ENCODE measurements at places on chromosomes 13 and 19. TPM values are rescaled to one million over a fixed set of nuclear protein-coding genes. Genes with fewer than 3 reads are reported as not detected.

TMEM238 gene
- total RNA-seq: 0.24 TPM

DNA sequence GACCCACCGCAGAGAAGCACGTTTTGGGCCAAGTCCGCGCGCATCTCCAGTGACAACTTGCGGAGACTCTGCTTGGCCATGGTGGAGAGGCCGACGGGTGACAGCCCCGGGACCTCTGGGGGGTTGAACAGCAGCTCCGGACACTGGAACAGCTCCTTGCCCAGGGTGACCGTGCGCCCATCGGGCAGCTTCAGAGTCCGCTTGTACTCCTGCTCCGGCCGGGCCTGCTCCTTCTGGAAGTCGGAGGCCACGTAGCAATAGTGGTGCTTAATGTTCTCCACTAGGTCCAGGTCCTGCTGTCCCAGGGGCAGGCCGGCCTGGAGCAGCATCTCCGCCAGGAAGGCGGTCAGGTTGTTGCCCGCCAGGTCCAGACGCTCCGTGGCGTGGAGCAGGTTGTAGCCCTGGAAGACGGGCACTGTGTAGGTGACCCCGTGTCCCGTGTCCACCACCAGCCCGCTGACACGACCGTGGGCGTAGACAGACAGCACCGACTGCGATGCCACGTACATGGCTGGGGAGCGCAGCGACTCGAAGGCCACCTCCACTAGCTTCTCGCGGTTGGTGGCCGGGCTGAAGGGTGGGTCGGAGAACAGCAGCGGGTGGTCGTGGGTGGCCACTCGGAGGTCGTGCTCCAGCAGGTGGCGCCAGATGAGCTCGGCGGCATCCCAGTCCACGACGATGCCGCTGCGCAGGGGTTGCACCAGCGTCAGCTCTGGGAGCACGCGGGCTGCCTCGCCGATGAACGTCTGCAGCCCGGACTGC is 743 bp downstream of the ACTL9 start:
- DNase-seq: no peak

DNA sequence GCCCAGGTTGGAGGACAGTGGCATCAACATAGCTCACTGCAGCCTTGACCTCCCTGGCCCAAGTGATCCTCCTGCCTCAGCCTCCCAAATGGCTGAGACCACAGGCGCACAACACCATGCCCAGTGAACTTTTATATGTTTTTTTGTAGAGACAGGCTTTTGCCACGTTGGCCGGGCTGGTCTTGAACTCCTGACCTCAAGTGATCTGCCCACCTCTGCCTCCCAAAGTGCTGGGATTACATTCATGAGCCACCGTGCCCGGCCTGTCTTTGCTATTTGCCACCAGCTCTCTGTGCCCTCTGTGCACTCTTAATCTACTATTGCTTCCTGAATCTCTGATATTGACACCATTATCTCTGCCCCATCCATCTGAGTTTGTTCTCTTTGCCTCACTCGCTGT is 34.3 kb upstream of the LRRC4B start:
- no peak for DNase-seq

TMIGD2 gene
- not detected for total RNA-seq

PEAK3 gene
- 0.68 TPM for total RNA-seq

VSTM1 gene
- not detected for total RNA-seq

PDX1 gene
- not detected for total RNA-seq

DNA sequence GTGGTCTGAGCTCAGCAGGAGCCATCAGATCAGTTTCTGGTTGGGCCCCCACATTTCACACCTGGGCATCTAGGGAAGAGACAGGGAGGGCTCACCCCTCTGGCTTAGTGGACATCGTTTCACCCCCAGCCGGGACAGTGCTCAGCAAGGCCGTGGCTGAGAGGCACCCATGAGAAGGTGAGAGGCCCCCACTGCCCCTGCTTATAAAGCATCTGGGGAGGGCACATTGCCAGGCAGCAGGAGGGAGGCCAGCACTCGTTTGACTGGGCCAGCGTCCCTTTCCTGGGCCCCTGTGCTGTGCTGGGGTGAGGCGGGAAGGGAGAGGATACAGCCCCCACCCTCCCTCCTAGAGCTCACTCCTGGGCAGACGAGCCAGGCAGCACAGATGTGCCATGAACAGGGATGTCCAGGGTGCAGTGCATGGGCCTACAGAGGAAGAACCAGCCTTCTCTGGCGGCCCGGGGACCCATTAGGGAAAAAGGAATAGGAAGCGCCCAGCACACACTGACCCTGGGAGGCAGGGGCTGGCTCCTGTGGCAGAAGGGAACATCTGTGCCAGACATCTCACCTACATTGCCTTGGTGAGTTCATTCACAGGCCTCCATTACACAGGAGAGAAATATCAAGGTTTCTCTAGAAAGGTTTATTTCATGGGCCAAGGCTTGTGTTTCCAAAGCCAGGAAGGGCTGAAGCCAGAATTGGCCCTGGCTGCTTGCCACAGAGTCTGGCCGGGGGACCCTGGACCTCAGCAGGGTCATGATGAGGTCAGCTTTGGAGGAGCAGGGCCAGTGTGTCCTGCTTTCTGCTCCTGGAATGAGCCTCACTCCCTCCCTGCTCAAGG is 7.7 kb downstream of the AP1M1 start:
- no peak for DNase-seq

- no peak for DNase-seq
These were observed 36.7 kb downstream of the CARD8 start for GRCh38 chr19:48218997-48219396.

GRCh38 chr19:14689598-14690503 is at the start of gene ZNF333:
Gene ZNF333 (plus strand): TSS chr19:14690048. CDS start chr19:14693492, 3,444 bp downstream.
- peak; percentile 99 for DNase-seq

GRCh38 chr13:35841060-35841521 is 290.1 kb downstream of the DCLK1 start:
- no peak for DNase-seq

DNA sequence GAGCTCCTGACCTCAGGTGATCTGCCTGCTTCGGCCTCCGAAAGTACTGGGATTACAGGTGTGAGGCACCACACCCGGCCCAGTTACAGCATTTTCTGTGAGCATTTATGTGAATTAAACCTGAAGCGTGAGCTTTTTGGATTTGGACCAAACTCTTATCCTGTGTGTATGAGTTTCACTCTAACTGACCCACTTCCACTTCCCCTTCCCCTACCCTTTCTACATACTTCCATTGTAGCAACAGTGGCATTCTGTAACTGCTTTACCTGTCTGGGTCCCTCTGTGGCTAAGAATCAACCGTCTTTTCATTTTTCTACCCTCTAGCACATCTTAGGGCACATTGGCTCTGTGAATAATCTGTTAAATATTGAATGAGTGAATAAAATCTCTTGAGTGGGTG is 16.2 kb downstream of the FRY start:
- DNase-seq: no peak

LSR gene
- total RNA-seq: 6.8 TPM

GRCh38 chr19:47152632-47153031 is 22.0 kb downstream of the SAE1 start:
- no peak for DNase-seq

GRCh38 chr19:18606281-18607225 is at the start of gene CRLF1:
Gene CRLF1 (minus strand): TSS chr19:18606799. CDS start chr19:18606656, 143 bp downstream.
- peak; percentile 16 for DNase-seq

SLC10A2 gene
- not detected for total RNA-seq

DNA sequence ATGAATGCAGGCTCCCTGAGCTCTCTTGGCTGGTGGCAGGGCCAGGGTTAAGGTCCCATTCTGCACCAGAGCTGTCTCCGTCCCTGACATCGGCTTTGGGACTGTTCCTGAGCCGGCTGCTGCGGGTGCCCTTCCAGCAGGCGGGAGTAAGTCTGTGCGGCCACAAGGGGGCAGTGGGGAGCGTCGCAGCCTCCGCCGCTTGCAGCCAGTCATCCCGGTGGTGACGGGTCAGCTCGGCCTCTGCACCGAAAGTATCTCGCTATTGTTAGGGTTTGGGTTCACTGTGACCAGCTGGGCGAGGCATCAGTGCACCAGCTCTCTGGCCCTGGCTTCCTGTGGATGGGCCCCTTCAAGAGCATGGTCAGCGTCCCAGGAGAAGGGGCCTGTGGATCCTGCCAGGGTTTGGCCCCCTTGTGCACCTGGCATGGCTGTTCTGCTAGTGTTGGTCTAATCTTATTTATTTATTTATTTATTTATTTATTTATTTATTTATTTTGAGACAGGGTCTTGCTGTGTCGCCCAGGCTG is 15.1 kb downstream of the NDUFB7 start:
- peak; percentile 90 for DNase-seq

GRCh38 chr13:28889086-28889732 is 69.1 kb downstream of the MTUS2 start:
- no peak for DNase-seq

DNA sequence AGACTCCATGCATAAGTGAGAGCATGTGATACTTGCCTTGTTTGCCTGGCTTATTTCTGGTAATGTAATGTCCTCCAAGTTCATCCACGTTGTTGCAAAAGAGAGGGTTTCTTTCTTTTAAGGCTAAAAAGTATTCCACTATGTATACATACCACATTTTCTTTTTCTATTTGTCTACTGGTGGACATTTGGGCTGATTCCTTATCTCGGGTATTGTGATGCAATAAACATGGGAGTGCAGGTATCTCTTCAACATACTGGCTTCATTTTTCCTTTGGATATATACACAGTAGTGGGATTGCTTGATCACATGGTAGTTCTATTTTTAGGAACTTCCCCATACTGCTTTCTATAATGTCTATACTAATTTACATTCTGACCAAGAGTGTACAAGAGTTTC is 49.6 kb upstream of the EBPL start:
- DNase-seq: no peak

GAPDHS gene
- total RNA-seq: not detected

OR7D2 gene
- 0.08 TPM for total RNA-seq

GRCh38 chr13:42981317-42981716 is 10.7 kb downstream of the EPSTI1 start:
- DNase-seq: no peak

DNA sequence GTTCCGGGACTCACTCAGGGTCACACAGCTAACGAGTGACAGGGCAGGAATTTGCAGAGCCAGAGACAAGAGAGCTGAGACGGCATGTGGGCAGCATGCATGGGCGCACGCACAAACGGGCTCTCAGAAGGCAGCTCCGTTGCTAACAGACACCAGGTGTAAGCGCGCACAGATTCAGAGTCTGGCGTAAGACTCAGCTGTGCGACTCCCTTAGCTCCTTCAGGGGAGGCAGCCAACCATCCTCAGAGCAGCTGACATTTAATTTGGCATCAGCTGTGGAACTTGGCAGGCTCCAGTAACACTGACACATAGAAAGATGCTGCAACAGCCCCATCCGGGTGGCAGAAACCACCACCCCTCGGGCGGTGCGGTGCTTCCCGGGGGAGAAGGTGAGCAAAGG is 7.5 kb upstream of the TM6SF2 start:
- DNase-seq: no peak

- no peak for DNase-seq
These were observed 459.8 kb downstream of the FGF14 start for GRCh38 chr13:101942038-101942437.

- DNase-seq: no peak
These were observed 244.7 kb downstream of the DCT start for GRCh38 chr13:94234738-94235137.

- no peak for DNase-seq
These were observed 13.0 kb upstream of the SPC24 start for GRCh38 chr19:11168568-11168967.

GRCh38 chr13:45490068-45490467 is 25.3 kb downstream of the COG3 start:
- no peak for DNase-seq

GRCh38 chr13:51801631-51802099 is 2.3 kb downstream of the DHRS12 start:
- DNase-seq: peak; percentile 85

DNA sequence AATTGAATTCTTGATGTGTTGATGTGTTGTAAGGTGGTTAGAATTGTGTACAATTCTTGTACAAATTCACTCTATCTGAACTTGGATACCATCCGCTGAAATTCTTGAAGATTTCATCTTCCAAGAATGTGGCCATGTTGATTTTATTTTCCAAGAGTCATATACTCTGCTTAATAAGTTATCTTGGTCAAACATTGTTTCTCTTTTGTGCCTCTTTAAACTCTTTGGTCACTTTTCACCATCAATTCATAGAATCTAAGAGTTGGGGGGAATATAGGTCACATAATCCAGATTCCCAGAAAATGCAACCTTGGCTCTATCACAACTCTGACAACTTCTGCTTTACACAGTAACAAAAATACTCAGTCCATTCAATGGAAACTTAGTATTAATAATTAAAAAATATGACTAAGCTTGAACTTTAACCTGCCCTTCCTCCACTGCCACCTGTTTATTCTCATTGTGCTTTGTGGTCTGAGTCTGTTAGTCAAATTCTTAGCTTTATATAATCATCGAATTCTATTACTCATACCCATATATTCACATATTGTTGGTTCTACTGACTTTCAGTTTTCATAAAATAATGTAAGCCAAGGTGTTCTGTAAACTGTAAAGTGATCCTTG is 373.2 kb downstream of the LMO7 start:
- DNase-seq: no peak

DNA sequence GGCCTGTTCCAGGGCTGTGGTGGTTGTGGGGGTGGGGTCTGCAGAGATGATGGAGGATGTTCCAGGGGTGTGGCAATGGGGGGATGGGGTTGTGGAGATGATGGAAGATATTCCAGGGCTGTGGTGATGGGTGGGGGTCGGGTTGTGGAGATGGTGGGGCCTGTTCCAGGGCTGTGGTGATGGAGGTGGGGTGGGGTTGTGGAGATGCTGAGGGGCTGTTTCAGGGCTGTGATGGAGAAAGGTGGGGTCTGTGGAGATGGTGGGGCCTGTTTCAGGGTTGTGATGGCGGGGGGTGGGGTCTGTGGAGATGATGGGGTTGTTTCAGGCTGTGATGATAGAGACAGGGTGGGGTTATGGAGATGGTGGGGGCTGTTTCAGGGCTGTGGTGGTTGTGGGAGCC is 62.0 kb downstream of the TEX29 start:
- DNase-seq: no peak

DNA sequence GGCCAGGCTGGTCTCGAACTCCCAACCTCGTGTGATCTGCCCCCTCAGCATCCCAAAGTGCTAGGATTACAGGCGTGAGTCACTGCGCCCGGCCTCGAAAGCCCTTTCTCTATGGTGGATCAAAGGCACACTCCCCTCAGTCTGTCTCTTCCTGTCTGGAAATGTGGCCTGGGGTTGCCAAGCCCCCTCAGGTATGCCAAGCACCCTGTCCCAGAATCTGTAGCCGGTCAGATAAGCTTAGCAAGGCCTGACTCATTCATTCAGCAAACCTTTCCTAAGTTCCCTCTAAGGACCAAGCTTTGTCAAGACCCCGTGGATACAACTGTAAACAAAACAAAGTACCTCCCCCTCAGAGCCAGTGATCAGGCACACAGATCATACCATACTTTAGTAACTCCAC is 14.1 kb downstream of the NUCB1 start:
- no peak for DNase-seq

FSD1 gene
- total RNA-seq: not detected

VMAC gene
- 1.6 TPM for total RNA-seq

DNA sequence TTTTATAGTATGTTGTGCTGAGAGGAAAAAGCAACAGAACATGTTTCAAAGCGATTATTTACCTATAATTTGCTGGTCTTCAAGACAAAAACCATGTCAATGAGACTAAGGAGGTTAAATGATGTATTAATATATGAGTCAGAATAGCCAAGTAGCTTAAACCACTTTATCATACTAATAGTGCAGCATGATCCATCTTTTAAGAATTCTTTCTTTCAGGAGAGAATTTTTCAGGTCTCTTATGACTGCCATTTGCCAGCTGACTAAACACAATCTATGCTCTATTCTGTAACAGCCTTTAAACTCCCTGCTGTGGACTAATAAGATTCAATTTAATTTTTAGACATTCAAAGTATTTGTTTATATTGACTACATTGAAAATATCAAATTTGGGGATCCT is 93.7 kb downstream of the TRPC4 start:
- DNase-seq: no peak

- no peak for DNase-seq
These were observed 289.5 kb downstream of the SHISA2 start for GRCh38 chr13:25762281-25762680.
